ENCODE measurements at places on chromosomes 1 and 21.
A peak's percentile ranks its signal among the peaks of the same experiment; 100 is the strongest.

DNA sequence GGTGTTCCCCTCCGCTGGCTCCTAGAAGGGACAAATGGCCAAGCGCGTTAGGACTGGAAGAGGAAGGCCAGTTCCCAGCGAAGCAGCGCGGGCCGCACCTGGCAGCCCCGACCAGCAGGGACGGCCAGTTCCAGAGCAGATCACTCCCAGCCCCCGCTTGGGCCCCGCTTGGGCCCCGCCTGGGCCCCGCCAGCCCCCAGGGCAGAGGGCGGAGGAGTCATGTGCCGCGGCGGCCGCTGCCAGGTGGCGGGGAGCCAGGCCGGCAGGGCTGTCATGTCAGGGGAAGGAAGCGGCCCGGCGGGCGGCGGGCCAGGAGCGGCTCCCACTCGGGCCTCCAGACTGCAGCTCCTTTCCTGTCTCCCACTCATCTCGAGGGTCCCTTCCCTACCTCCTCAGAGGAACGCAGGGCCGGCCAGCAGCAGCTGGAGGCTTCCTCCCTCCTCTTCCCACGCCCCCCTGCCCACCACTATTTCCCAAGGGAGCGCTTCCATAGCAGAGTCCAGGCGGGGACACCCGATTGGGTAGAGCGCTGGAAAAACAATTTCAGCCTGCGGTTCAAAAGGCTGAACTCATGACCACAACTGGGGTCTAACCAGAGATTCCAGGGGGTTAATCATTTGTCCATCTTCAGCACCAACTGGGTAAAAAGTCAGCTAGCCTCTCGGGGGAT, 16.5 kb downstream of the ZNF697 start:
- DNase-seq = peak; percentile 30

GRCh38 chr1:229195246-229195645, 75.7 kb upstream of the RAB4A start:
- no peak for DNase-seq

- DNase-seq = no peak
Measured at GRCh38 chr1:53568540-53568939, 109.3 kb downstream of the DMRTB1 start.

- no peak for DNase-seq
Measured at GRCh38 chr21:37130971-37131370, 57.9 kb downstream of the TTC3 start.

DNA sequence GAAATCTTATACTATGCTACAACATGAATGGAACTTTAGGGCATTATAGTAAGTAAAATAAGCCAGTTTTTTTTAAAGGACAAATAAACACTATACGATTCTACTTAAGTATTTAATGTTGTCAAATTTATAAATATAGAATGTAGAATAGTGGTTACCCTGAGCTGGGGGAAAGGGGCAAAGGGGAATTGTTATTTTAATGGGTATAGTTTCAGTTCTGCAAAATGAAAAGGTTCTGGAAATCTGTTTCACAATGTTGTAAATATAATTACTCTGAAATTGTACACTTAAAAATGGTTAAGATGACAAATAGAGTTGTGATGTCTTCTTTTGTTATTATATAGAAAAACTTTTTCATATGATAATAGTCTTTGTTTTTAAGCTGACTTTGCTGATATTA, 366.3 kb downstream of the MRPL39 start:
- DNase-seq = no peak

DNA sequence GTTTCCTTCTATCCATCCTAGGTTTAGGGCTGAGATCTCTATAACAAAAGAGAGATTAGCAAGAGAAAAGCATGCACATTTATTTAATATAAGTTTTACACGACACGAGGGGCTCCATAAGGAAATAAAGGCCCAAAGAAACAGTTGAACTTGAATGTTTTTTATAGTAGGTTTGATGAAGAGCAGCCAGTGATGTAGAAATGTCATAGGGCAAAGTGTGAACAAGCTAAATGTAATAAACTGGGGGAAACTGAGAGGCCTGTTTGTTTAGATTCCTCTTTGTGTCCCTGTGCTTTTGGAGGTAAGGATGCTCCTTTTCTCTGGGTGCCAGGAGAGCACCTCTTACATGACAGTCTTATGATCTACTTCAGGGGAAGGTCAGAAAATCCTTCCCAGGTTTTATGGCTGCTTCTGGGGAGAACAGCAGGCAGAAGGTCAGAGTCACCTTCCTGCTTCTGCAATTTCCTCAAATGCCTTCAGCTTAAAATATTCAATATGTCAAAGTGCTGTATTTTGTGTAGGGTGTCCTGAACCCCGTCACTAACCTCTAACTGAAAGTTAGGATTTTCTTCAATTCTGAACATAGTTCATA, 9.5 kb upstream of the HORMAD1 start:
- DNase-seq = no peak

- DNase-seq = no peak
Measured at GRCh38 chr1:147738739-147739476, 21.5 kb downstream of the GJA5 start.

DNA sequence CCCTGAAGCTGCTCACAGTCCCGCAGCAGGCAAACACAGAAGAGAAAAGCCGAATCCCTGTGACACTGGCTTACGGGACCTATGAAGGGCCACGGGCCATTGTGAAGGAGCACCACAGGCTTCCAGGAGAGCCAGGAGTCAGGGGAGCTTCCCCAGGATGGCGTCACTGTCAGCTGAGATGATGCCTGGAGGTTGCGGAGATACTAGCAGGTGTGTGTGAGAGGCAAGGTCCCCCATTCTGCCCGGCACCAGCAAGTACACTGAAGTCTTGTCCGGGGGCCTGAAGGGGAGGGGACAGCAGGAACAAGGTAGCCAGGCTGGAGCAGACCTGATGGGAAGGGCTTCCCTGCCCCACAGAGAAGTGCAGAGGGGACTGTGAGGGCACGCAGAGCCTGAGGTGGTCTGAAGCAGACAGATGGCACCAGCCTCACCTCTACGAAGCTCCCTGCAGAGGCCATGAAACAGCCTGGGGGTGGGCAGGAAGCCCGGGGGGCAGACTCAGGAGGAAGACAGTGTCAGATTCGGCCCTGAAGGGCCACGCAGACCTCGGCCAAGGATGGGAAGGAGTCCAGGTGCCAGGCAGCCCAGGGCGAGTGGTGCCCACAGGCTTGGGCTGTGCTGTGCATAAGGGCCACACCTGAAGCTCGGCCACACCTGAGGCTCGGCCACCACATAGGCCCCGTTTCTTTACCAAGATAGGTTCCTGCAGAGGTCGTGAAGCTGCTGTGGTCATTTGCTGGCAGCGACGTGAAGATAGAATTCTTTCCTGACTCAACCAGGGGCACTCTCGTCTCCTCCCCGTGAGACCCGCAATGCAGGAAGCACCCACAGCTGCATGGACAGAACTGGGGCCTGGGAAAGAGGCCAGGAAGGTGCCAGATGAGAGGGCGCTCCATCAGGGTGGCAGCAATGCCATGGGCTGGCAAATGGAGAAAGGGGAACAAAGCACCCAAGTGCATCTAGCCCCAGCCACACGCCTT, 10.1 kb downstream of the TCP10L start:
- no peak for DNase-seq

- DNase-seq = no peak
Measured at GRCh38 chr1:84703431-84703830, 13.2 kb upstream of the SSX2IP start.

- no peak for DNase-seq
Measured at GRCh38 chr1:162627662-162628296, 4.5 kb upstream of the DDR2 start.

- no peak for DNase-seq
Measured at GRCh38 chr1:245663373-245663772, 508.6 kb downstream of the KIF26B start.

DNA sequence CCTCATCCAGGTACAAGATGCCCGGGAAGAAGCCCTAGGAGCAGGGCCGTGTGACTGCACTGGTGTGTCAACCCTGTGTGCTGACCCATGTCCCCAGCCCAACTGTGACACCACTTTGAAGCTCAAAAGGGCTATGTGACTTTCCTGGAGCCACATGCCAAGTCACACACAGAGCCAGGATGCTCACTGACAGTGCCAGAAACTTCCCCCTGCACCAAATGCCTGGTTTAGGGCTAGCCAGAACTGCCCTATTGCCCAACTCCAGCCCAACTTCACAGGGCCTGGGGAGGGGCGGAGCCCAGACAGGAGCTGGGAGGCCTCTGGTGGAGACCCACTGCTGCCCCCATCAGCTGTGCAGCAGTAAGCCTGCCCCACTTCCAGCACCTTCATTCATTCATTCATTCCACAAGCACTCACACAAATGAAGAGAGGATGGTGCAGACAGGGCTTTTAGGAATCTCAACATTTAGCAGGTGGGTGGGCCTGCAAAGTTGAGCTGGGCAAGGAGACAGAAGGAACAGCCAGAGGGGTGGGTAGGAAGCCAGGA, 36.7 kb downstream of the KCNQ4 start:
- DNase-seq = no peak

- DNase-seq = no peak
Measured at GRCh38 chr1:226370144-226370923, 37.6 kb downstream of the PARP1 start.

- no peak for DNase-seq
Measured at GRCh38 chr1:28540651-28541050, 12.2 kb upstream of the TRNAU1AP start.

DNA sequence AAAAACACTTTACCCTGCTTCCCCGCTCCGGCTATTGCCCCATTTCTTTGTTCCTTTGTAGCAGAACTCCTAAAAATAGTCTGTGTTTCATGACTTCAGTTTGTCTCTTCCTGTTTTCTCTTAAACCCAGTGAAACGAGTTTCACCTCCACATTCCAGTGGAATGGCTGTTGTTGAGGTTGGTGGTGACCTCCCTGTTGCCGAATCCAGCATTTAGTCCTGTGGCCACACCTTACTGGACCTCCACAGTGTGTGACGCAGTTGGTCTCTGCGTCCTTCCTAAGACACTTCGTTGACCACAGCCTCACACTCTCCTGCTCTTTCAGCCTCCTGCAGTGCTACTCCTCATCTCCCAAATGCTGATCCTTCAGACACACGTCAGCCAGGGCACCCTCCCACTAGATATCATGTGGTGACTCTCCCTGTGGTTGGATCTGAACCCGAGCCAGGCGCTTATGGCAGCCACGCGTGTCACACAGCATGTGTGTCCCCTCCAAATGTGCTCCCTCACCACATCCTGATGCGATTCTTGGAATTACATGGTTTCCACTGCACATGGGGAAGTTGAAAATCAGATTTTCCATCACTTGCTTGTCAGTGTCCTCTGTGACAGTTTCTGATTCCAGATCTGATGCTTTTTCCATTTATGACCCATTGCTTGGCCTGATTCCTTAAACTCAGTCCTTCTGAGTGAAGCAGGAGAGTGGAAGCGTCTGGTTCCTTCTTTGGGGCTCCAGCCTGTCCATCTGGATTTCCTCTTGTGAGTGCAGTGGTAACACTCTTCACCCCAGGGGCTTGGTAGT, 99.1 kb upstream of the ARTN start:
- DNase-seq = no peak

GRCh38 chr1:35180776-35181374, 12.1 kb downstream of the SFPQ start:
- no peak for DNase-seq

DNA sequence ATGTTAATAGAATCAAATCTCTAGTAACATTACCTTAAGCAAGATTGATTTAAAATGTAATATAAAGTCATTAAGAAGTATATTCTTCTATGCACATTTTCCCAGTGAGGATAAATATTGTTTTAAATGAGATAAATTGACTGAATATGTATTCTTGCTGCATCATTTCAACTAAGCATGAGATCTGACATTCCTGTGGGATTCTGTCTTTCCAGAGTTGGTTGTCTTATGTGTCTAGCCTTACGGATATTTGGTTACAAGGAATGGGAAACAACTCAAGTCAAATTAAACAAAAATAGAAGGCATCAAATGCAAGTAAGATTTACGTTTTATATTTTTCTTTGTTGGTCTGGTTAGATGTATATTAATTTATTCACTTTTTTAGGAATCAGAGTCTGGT, 287.5 kb downstream of the PTGER3 start:
- DNase-seq = no peak

- DNase-seq = no peak
Measured at GRCh38 chr1:112906150-112906698, 49.8 kb downstream of the SLC16A1 start.

GRCh38 chr1:62800825-62801306, 16.9 kb downstream of the ATG4C start:
- DNase-seq = no peak

DNA sequence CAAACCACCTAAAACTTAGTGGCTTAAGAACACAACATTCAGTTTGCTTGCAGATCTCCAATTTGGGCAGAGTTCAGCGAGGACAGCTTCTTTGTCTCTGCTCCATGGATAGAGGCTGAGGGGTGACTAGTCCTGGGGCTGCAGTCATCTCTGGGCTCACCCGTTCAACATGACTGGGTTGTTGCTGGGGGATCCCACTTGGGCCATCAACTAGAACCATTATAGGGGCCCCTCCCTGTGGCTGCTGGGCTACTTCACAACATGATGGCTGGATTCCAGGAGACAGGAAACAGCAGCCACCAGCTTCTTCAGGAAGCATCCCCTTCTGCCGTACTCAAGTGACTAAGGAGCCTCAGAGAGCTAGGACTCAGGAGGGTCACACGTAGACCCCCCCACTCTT, 140.9 kb downstream of the RHOU start:
- DNase-seq = no peak

DNA sequence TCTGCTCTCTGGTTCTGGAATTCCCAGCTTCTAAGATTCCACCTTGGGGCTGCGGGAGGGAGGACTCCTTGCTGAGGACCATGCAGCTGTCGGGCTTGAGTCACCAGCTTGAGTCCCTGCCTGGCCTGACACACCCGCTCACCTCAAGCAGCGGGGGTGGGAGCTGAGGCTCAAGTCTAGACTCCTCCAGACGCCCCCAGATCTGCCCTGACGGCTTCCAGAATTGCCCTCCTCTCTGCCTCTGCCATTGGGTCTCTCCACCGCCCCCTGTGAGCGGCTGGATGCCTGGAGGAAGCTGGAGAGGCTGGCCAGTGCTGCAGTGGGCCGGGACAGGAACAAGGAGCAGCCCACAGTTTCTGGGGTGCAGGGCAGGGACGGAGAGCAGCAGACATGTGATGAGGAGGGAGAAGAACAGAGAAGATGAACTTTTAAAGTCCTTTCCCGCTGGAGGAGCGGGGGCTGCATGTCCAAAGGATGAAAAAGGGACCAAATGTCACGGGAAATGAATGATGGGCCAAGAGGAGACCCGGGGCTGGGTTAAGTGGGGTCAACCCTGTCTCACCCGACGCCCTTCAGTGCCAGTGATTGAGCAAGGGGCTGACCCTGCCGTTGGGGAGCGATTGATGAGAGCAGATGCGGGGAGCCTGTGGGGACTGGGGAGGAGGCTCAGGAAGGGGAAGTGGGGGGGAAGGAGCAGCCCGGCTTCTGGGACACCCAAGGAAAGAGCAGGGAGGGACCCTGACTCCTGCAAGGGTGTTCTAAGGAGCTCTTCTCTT, 13.5 kb downstream of the CRABP2 start:
- no peak for DNase-seq

Data from amygdala (tissue), 56 donors.